ENCODE measurements at places on chromosomes 12 and 14.

- DNase-seq = no peak
These were observed 188.5 kb downstream of the ALX1 start for GRCh38 chr12:85468356-85469157.

- DNase-seq = no peak
These were observed 77.8 kb upstream of the HSPB8 start for GRCh38 chr12:119100933-119101332.

GRCh38 chr14:89491711-89492381 is 74.8 kb upstream of the FOXN3 start:
- no peak for DNase-seq

DNA sequence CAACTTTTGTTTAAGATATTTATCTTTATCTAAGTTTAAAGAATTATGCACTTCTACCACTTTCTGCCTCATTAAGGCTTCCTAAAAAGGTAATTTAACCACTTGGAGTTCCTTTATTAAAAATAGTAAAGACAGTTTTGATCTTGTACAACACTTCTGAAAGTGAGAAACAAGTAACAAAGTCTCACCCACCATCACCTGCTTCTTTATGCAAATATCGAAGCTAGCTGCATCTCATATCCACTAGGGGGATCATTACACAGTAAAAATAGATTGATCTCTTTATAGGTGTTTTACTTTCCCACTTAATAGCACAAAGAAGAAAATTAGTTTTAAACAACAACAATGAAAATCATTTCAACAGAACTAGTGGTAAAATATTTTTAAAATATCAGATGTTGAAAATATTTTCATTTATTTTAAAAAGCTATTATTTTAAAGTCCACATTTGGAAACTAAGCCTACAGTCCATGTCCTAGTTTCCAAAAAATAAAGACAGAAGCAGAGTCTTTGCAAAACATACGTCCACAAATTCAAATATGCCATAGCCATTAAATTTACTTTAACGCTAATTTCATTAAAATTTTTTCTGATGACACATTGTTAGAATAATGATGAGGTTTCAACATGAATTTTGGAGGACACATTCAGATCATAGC is 160.0 kb upstream of the SOX5 start:
- no peak for DNase-seq

DNA sequence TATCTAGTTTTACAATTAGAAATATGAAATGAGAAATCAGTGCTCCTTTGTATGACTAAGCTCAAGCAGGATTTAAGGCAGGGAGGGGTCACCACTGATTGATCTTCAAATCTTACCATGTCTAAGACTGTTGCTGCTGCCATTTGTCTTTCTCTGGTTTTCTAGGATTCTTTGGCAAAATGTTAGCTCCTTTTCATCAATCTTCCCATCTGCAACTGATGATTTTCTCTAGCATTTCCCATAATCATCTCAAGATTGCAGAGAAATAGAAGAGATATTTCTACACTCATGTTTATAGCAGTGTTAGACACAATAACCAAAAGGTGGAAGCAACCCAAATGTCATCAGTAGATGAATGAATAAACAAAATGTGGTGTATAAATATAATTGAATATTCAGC is 175.0 kb downstream of the RAD51B start:
- DNase-seq = no peak

- no peak for DNase-seq
These were observed 2.3 kb downstream of the HMGA2 start for GRCh38 chr12:65826353-65827171.

- DNase-seq = no peak
These were observed 381.5 kb upstream of the STXBP6 start for GRCh38 chr14:25431211-25432076.

- DNase-seq = no peak
These were observed 58.5 kb upstream of the PLXNC1 start for GRCh38 chr12:94089891-94090290.

DNA sequence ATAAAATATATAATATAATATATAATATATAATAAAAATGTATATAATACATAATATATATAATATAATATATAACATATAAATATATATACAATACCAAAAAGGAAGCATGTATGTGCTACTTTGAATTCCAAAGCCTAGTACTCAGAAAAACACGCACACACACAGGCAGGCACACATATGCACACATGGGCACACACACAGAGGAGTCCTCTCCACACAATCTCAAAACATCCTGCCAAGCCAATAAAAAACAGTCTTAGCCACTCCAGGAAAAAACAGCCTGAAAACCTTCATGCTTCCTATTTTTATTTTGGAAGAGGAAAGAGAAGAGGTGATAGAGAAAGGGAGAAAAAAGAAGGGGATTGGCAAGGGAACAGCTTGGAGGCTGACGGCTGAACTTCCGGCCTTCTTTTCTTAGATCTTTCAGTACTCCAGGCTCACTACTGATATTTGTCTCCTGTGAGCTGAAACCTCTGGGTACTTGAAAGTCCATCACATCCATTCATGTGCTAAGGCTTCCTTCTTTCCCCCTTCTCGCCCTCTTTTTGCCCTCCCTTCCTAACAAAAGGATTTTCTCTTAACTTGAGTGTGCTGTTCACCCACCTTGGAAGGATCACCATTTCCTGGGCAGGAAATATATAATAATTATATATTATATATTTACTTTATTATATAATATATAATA is 394.2 kb downstream of the NUAK1 start:
- no peak for DNase-seq

DNA sequence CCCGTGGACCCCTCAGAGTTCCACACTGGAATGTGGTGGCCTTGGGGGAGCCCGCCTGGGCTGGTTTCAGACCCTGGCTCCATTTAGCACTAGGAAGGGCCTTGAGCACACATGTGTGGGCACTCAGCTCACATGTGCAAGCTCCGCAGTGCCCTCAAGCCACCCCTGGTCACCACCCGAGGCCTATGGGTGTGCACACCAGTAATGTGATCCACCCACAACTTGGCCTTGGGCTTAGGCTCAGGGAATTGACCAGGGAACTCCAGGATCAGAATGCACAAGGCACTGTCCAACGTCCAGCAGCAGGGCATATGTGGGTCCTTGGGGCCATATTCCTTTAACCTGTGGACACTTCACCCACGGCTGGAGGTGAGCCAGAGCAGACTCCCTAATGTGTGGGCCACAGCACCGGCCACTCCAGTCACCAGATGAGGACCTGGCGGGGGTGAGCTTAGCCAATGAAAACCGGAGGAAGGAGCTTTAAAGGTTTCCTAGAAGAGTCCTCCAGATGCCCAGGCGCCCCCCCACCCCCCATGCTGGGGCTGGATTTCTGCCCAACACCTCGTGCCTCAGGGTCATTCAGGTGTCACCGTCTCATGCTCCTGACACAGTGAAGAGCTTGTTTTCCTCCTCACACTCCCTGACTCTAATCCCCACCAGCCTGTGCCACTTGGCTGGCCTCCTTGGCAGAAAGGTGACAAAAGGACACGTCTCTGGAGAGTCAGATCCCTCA is 209.2 kb downstream of the ZFP36L1 start:
- DNase-seq = no peak

DNA sequence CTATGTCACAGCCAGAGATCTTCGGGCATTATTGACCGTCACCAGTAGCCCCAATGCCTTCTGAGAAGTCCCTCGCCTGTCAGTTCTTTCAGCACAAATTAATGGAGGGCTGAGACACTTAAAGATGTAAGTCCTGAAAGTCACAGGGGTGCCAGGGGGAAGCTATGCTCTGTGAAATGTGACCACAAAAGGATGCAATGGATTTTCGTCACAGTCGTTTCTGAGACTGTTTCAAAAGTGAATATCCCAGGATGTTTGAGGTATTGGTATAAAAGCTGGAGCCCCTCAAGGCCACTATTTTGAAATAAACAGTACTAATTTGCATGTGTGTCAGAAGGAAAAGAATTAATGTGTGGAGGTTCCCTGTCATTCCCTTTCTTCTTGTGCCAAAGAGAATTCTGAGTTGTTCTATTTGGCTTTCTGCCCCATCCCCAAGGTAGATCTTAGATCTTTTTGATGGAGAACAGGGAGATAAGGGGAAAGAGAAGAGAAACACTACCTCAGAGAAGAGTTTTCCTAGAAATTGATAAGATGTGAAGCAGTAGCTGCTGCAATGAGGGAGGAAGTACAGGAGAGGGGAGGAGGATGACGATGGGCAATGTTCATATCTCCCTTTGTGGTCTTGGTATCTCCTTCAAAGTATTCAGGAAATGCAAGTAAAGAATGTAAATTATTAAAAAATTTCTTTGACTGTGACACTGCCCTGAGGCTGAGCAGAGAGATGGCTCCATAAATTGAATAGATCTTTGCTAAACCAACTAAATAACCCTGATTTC is 101.8 kb upstream of the NAP1L1 start:
- no peak for DNase-seq

GRCh38 chr12:74431801-74432200 is 105.8 kb upstream of the ATXN7L3B start:
- no peak for DNase-seq

DNA sequence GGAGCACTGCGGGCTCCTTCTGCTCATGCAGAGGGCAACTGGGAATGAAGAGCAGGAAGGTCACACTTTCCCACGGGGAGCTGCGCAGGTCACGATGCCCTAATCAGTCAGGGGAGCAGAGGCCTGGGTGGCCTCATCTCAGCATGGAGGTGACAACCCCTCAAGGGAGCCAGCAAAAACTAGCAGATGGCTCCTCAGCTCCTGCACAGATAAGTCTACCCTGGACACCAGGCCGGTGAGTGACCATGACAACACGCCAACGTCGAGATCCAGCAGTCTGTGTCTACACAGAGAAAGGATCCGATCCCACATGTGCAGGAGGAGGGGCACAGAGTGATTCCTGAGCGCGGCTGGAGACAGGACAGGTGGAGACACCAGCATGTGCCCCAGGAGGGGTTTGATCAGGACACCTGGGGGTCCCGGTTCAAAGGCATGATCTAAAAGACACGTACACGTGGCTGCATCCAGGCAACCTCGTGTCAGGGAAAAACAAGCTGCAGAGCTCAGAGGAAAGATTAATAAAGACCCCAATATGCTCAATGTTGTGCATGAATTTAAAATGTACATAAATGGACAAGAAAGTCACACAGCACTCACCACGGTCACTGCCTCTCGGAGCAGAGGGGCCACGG is 153.7 kb upstream of the SFSWAP start:
- no peak for DNase-seq

- no peak for DNase-seq
These were observed 23.6 kb upstream of the OR11G2 start for GRCh38 chr14:20167091-20167490.

DNA sequence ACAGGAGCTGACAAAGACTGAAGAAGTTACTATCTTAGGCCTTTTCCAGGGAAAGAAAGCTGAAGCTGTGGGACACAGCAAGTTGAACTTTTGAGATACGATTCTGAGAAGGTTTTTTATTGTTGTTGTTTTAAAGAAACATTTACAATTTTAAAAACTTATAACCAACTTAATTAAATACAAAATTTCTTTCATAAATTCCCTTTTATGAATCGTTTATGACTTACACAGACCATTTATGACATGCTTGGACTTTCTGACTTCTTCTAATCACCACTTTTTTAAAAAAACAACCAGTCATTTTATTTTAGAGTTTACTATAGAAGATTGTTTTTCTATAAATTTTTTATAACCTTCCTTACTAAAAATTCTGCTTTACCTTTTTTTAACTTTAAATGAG is 68.7 kb downstream of the DHRS2 start:
- DNase-seq = no peak

GRCh38 chr12:3705354-3705675 is 47.6 kb downstream of the CRACR2A start:
- DNase-seq = no peak

DNA sequence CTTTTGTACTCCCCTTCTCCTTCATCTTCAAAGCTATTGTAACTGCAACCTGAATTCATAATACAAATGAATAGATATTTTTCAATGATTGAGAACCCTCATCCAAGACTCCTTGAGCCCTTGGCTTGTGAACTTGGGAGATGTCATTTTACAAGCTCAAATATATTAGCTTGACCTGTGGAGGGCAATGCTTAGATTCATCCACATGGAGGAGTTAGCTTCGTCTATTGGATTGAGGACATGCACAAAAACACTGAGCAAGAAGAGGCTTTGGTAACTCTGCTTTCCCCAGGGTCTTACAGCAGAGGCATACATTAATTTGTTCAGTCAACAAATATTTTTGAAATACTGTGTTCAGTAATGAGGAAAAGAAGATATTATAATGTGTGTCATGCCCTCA is 101.1 kb downstream of the OTOGL start:
- no peak for DNase-seq

DNA sequence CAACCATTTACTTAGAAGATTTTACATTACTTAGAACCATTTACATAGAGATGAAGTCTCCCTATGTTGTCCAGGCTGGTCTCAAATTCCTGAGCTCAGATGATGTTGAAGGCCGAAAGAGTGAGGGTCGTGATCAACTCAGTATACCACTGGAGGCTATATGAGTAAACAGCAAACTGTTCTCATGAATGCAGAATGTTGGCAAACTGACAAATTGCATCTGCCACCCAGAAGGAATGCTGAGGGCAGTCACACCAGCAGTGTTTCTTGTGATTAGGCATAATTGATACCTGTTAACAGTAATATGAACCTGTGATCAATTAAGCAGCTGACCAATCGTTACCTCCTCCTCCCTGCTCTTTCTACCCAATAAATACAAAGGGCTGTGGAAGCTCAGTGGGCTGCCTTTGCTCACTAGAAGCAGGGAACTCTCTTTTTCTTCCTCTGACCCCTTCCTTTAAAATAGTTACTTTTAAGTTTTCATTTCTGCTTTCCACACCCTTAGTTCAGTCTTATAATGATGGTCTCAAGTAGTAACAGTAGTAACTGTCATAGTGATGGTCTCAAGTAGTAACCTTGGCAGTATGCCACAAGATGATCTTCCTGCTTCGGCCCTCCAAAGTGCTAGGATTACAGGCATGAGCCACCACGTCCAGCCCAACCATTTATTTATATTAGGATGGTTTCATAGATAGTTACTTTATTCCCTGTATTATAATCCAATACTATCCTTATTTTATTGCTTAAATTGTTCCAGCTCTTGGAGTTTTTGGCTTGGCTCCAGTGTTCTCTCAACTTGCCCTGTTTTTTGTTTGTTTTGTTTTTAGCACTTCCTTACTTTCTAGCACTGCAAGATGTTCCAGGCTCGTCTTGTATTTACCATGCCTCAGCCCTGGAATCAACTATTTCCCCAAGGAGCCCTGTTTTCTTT is 25.8 kb downstream of the LIMA1 start:
- DNase-seq = no peak

DNA sequence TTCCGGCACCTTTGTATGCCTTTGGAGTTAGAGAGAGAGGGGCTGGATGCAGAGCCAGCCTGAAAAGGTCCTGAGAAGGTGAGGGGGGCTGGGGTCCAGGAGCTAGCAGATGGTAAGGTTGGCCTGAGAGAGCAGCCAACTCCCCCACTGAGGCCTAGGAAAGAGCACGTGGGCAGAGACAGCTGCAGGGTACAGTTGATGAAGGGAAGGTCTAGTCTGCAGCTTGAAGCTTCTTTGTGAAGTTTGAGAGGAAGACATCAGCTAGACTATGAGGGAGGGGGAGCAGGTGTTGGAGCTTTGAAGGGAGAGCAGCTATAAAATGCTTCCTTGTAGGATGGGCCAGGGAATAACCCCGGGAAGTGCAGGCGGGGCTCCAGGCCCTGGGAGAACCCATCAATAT is 289.3 kb upstream of the AMIGO2 start:
- no peak for DNase-seq

Measured in cortex of kidney (tissue), 1 donor.